ENCODE measurements at places on chromosomes 12 and 14.

DNA sequence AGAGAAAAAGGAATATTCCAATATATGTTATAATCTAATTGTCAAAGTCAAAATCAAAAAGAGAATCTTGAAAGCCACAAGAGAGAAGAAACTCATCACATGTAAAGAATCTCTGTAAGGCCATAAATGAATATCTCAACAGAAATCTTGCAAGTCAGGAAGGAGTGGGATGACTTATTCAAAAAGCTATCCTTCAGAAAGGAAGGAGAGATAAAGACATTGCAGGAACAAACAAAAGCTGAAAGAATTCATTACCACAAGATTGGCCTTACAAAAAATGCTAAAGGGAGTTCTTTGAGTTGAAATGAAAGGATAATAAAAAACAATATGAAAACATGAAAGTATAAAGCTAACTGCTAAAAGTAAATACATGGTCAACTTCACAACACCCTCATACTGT lies 286.8 kb downstream of the LRIG3 start:
- DNase-seq, result no peak

GRCh38 chr12:47651368-47652254 lies 54.2 kb downstream of the RPAP3 start:
- peak; percentile 75 for DNase-seq

GRCh38 chr12:107271523-107271922 lies 178.2 kb upstream of the CRY1 start:
- DNase-seq, result no peak

- DNase-seq, result no peak
Observed at GRCh38 chr12:51240971-51241370, 2.3 kb downstream of the DAZAP2 start.

DNA sequence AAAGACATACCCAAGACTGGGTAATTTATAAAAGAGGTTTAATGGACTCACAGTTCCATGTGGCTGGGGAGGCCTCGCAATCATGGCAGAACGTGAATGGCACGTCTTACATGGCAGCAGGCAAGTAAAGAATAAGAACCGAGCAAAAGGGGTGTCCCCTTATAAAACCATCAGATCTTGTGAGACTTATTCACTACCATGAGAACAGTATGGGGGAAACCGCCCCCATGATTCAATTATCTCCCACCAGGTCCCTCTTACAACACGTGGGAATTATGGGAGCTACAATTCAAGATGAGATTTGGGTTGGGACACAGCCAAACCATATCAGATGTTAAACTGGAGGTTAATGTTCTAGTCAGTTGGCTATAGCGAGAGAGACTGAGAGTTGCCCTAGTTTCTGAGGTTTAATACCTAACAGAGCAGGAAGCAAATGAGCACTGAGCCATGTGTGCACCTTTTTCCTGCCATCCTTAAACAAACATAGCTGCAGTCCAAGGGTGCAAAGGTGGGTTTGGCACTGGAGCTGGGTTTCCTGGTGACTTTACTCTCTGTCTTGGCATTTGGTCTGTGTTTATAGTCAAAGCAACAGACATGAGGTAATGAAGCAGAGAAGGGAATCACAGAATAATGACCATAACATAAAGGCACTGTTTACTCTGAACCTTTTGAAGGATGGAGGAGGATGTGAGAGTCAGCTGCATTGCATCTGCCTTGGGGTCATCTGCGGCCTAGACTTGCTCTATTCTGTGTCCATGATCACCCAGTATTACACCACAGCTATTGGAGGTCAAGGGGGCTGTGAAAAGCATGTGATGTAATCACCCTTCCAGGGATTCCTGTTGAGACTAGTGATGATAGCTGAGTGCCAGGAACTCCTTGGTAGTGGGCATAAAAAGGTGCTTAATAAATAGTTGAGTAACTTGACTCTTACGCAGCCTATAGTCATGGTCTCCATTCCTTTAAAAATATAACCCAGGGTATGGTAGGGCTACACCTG lies 83.6 kb upstream of the USP44 start:
- DNase-seq, result no peak

- no peak for DNase-seq
Observed at GRCh38 chr14:96197969-96198368, 6.7 kb upstream of the BDKRB2 start.

GRCh38 chr14:103436533-103436932 lies 51.3 kb downstream of the MARK3 start:
- peak; percentile 22 for DNase-seq

- peak; percentile 53 for DNase-seq
Observed at GRCh38 chr12:52581481-52581880, 7.8 kb upstream of the KRT74 start.

- DNase-seq, result no peak
Observed at GRCh38 chr14:50733494-50733893, 65.4 kb upstream of the SAV1 start.

DNA sequence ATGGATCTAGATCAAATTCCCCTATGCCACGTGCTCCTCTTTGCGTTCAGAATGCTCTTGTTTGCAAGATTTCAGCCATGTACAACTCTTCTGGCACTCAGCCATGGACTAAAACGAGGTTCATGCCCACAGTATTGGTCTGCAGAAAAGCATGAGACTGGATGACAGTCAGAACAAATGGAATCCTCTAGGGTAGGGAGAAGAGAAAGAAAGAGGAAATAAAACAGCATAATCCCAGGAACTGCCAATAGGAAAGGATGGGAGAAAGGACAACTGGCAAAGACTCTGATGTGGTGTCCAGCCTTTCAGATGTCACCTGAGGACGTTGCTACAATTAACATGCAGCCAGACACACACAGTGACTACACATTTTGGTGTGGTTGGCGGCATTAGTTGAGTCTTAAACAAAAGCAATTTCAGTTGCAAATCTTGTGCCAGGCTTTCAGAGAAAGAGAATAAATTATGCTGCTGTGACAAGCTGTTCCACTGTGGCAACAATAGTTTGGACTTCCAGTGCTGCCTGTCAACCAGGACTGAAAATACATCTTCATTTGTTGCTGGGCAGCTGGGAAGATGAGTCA lies 338.0 kb downstream of the RGS6 start:
- no peak for DNase-seq

DNA sequence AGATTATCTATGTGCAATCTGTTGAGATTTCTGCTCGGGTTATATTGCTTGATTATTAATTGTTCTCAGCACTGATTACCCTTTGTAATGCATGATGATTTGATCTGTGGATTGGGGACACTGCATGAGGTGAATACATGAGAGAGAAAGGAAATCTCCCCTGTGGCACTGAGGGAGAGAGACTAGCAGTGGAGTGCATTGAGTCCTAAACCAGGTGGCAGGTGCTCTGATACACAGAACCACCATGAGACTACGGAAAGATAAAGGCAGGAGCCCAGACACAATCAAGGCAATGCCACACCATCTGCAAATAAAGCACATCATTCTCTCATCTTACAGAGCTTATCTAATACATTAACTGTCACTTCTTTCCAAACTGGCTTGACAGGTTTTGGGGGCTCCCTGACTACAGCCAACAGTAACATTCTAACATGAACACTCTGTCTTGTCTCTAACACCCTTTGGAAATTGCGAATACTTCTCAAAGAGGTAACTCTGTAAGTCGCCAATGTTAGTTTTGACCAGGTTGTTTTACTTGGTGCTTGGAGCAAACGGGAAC lies 37.6 kb upstream of the TSPAN8 start:
- no peak for DNase-seq

- no peak for DNase-seq
Observed at GRCh38 chr12:30973175-30973574, 46.6 kb downstream of the TSPAN11 start.

GRCh38 chr14:96139879-96140278 lies 64.8 kb upstream of the BDKRB2 start:
- no peak for DNase-seq

DNA sequence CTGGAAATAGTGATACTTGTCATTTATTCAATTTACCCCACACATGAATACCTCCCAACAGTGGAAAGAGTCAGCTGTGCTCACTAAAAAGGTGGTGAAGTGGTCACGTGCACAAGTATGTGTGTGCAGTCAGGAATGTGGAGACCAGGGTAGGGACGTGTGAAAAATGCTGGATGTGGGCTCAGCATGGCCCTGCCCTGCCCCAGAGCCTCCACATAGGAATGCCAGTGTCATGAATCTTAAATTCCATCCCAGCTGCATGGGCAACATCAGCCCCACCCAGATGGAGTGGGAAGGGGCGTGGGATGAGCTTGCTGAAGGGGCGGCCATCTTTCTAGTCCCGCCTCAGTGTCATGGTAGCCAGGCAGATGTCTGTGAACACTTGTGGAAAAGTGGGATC lies 87.7 kb downstream of the C12orf75 start:
- DNase-seq, result peak; percentile 21

DNA sequence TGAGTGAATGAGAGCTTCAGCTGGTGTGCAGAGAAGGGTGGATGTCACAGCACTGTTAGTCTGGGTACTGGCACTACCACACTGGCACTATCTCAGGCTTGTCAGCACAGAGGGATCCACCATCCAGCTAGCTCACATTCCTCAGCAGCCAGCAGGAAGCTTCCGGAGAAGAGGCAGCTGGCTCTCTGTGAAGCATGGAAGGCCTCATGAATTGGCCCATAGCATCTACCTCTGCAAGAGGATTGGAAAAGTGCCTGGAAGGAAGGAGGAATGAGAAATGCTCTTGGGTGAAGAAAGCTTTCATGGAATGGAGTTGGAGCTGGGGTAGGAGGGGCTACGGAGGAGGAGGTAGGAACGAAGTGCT lies 9.9 kb downstream of the KRT83 start:
- DNase-seq, result no peak

GRCh38 chr12:25784669-25785068 lies 173.8 kb upstream of the RASSF8 start:
- no peak for DNase-seq

GRCh38 chr12:64610079-64610659 lies at the start of gene RASSF3:
Gene RASSF3 (plus strand): TSS chr12:64610495. CDS start chr12:64610633, 138 bp downstream.
- peak; percentile 71 for DNase-seq

DNA sequence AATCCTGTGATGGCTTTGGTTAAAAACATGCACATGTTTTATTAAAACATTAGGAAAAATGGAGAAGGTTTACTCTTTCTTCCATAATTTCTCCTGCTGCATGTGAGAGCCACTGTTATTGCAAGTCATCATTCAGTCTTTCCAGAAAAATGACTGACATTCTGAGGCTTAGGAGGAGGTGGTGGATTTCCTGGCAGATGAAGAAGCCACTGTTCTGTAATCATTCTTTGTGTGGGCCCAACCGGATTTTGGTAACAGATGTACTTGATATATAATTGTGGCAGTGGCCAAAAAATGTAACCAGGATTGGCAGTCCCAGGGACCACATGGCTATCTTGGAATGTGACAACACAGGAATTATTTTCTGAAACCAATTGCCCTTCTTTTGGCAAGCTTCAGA lies 120.2 kb downstream of the DAAM1 start:
- no peak for DNase-seq

- peak; percentile 85 for DNase-seq
Observed at GRCh38 chr12:188910-189621, 24.9 kb downstream of the SLC6A12 start.

DNA sequence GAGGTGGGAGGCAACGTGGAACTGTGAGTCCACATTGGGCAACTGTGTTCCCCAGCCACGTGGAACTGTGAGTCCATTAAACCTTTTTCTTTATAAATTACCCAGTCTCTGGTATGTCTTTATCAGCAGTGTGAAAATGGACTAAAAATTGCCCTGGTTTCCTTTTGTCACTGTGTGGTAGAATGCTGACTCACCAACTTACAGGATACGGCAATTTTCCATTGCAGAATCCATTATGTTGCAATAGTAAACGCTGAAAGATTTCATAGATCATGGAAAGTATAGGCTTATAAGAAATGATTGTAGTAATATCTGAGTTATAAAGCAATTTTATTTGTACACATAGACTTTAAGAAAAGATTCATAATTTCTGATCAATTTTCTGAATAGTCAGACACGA lies 93.0 kb downstream of the GTF2A1 start:
- DNase-seq, result no peak

DNA sequence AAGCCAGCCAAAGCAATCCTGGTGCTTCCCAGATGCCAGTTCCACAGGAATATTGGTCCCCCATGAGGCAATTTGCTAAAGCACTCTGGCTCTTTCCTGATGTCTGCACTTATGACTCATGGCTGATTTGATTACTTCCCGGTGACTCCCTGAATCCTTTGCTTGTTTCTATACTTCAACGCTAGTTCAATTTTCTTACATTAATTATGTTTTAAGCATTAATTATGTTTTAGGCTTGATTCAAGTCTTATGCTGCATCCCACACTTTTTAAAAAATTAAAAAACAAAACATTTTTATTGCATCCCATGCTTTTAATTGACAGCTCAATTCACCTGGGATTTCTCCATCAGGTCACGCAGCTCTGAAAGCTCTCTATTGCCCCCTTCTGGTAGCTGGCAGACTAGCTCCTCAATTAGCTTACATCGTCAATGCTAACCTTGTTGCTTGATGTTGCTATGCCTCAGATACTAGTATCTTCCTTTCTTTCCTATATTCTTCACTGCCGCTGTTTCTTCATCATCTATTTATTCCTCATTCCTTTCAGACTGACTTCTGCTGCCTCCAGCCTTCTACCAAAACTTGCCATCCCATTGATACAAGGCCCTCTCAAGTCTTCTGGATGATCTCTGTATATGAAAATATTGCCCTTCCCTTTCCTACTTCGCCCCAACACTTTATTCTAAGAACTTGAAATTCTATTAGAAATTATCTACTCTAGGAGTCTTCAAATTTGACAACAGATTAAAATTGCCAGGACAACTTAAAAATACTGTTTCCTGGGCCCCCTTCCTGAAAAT lies 32.0 kb downstream of the TSHR start:
- DNase-seq, result peak; percentile 78

- no peak for DNase-seq
Observed at GRCh38 chr12:39972119-39972518, 133.8 kb downstream of the SLC2A13 start.

- DNase-seq, result no peak
Observed at GRCh38 chr14:68214431-68214830, 394.9 kb downstream of the RAD51B start.

- no peak for DNase-seq
Observed at GRCh38 chr14:56235388-56235787, 117.2 kb downstream of the PELI2 start.

- DNase-seq, result no peak
Observed at GRCh38 chr14:104113631-104114420, 24.6 kb upstream of the KIF26A start.

- no peak for DNase-seq
Observed at GRCh38 chr14:92719421-92719820, 29.0 kb downstream of the LGMN start.

DNA sequence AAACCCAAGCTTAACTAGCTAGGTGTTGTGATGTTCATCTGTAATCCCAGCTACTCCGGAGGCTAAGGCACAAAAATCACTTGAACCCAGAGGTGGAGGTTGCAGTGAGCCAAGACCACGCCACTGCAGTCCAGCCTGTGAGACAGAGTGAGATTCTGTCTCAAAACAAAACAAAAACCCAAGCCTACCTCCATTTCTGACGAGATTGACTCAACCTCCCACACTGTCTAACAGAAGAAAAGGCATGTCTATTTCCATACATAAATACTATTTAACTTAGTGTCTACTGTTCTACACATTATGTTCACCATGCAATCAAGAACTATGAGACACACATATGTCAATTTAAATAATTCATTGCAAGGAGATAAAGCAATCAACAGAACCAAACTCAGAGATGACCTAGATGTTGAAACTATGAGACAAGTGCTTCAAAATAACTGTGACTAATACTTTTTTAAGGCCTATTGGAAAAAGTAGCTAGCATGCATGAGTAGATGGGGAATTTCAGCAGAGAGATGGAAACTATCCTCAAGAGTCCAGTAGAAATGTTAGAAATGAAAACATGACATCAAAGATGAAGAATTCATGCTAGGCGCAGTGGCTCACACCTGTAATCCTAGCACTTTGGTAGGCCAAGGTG lies 75.9 kb upstream of the DHRS4 start:
- DNase-seq, result no peak
